ENCODE measurements at places on chromosomes 11 and 22. TPM values are rescaled to one million over a fixed set of nuclear protein-coding genes. Genes with fewer than 3 reads are reported as not detected.
A peak's percentile ranks its signal among the peaks of the same experiment; 100 is the strongest.

KCTD14 gene
- 14.1 TPM for polyA plus RNA-seq

DEUP1 gene
- polyA plus RNA-seq = 1.4 TPM

ST14 gene
- 23.5 TPM for polyA plus RNA-seq

PRR5 gene
- 24.5 TPM for polyA plus RNA-seq

NUDT8 gene
- polyA plus RNA-seq = 3.8 TPM

GRCh38 chr11:99406345-99406744, 385.6 kb downstream of the CNTN5 start:
- DNase-seq = no peak

DNA sequence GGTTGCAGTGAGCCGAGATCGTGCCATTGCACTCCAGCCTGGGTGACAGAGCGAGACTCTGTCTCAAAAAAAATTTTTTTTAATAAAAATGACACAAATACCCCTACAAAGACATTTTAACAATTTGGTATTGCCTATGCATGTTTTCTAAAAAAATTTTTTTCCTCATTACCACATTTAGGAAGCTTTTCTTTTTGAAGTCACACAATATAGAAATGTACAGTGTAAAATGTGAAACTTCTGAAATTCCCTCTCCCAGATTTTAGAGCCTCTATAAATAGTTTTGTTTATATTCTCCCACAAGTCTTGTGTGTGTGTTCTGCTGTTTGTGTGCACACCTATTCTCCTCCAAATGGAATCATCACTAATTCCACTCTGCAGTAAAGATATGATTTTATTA, 7.6 kb downstream of the ST14 start:
- no peak for DNase-seq

DNA sequence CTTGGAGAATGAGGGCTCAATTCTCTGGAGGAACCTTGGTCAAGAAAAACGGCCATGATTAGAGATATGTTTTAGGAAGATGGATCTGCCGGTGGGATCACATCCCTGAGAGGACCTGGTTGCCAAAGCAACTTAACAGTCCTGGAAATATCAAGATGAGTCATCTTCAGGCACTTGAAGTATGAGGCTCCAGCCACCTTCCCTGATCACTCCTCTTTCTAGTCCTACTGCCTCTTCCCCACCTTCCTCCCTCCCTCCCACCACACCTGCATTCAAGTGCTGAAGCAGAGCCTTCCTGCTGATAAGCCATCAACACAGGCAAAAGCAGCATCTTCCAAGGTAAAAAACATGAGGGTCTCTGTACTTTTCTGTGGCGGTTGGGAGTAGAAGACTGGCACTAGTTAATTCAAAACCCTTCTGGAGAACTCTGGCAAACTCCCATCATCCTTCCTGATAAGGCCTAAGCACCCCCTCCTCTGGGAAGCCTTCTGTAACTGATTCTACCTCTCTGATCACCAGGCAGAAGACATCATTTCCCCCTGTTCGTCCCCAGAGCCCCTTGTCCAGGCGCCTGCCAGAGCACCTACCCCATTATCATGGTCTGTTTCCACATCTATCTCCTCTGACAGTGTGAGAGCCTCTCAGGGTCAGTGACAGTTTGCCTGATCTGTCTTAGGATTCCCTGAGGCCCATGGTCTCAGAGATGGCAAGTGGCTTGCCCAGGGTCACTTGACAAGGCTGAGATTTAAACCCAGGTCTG, 79.8 kb downstream of the CLPB start:
- DNase-seq = no peak

DNA sequence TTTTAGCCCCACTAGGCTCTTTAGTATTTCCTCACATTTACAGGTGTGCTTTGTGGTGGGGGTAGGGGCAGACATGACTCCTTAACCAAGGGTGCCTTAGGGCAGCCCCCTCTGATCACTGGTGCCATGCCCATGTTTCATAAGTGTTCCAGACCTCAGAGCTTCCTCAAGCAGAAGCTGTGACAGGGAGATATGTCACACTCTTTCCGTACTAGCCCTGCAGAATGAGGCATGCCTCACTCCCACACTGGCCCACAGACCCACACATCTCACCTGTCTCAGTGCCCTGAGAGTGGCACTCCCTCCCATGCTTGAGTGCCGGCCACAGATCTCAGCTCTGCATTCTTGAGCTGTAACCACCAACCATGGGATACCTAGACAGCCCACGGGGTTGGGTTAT, 22.9 kb upstream of the OR56B4 start:
- no peak for DNase-seq

GRCh38 chr22:27487600-27488452, 313.7 kb downstream of the MN1 start:
- no peak for DNase-seq

- DNase-seq = peak; percentile 64
Observed at GRCh38 chr11:34053161-34053686, 1.7 kb downstream of the CAPRIN1 start.

- no peak for DNase-seq
Observed at GRCh38 chr11:8775332-8775731, 92.7 kb downstream of the RPL27A start.

DNA sequence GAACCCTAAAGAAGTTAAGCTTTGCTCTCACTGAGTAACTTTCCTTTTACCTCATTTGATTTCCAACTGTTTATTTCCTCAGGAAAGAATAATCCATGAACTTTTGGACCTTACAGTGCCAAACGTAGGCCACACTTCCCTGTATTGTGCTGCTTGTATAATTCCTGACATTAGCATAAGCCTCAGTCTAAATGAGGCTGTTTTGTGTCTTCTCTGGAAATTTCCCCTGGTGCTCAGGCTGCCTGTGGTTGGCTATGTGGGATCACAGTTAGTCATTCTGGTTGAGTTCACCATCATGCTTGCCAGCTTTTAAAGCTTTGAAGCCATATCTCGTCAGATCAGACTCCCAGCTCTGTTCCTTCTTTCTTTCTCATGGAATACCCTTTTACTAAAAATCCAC, 107.0 kb downstream of the FAM76B start:
- no peak for DNase-seq

DNA sequence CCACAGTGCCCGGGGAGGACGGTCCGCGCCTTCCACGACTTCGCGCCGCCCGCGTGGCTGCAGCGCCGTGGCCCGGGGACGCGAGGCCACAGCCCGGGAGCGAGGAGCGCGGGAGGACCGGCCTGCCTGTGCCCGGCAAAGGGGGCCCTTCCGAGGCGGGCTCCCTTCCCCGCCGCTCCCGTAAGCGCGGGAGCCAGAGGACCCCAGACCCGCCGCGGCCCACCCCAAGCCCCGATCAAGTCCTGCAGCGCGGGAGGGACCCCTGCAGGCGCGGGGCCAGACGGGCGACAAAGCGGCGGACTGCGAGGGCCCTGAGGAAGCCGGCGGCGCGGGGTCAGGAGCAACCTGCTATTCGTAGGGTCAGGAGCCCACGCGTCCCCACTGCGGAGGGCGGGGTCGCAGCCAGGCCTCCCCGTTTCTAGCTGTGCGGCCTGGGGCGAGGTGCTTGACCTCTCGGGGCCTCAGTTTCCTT, 110.3 kb downstream of the WNT7B start:
- no peak for DNase-seq

DNA sequence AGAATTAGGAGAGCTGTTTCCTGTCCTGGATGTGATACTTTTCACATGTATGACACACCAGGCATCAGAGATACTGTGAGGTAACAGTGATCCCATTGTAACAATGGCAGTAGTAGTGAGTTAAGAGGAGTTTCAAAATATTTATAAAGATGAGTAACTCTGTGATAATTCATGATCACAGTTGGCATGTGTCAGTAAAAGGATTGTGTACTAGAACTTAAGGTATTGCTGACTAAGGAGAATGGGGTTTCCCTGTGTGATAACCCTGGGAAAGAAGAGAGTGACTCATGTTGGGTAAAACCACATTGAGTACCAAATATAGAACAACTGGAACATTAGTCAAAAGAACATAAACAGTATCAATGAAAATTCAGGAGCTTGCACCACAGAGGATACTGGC, 22.9 kb upstream of the SLC5A1 start:
- DNase-seq = no peak

DNA sequence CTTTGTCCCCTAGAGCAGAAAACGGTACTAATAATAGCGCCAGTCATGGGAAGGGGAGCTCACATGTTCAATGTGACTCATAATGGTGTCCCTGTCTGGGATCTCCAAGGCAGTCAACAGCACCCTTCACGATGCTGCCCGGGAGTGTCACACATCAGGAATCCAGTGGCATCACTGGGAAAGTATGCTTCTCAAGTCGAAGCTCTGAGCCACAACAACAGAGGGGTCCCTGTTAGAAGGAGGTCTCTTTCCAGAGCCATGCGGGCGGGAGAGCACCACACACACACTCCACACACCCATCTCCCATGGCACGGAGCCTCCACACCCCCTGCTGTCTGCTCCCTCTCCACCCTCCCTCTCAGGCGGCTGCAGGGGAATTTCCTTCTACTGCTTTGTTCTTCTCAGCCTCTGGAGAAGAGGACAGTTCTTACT, 119.7 kb downstream of the ETS1 start:
- DNase-seq = no peak

DNA sequence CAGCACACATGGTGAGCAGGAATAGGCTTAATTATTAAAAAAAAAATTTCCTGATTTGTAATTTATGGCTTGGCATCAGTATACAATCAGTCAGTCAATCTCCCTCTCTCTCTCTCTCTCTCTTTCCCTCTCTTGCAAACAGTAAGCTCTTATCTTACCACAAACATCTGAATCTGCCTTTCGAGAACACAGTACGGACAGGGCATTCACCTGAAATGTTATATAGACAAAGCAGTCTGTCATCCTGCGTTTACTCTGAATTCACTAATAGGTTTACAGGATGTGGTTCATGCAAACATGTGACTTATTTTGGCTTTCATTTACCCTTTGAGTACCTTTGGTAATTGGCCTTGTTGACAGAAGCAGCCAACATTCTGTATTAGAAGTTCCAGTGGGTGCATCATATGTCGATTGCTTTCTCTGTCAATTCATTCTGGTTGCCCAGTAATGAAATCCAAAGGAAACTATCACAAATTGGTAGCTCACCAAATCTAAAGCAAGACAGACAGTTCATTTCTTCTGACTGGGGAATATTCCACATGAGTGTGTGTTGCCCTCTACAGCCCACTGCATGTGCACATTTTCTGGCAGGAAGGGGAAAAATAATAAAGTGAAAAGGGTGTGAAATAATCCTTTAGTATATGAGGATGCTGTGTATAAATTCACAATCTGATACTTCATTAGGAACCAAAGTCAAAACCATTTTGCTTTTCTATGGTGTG, 1058.2 kb downstream of the LRRC4C start:
- DNase-seq = no peak

GRCh38 chr11:114317787-114318137, 21.6 kb downstream of the NNMT start:
- peak; percentile 40 for DNase-seq

GRCh38 chr11:57815476-57815875, 53.9 kb downstream of the CTNND1 start:
- DNase-seq = no peak

DNA sequence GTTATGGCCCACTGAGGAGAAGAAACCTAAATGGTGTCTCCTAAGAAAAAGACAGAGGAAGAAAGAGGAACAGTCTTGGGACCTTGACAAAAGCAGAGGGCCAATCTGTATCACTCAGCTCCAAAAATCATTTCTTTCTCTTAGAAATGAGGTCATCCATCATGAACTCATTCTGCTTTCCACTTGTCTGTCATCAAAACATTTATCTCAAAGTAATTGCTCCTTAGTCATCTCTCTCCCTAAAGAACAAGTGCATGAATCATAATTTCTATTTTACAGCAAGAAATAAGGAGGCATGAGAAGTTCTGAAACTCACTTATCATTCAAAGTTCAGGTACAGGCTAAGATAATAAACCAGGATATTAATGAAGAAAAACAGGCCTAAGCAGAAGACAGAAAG, 375.6 kb downstream of the KCNA4 start:
- no peak for DNase-seq

DNA sequence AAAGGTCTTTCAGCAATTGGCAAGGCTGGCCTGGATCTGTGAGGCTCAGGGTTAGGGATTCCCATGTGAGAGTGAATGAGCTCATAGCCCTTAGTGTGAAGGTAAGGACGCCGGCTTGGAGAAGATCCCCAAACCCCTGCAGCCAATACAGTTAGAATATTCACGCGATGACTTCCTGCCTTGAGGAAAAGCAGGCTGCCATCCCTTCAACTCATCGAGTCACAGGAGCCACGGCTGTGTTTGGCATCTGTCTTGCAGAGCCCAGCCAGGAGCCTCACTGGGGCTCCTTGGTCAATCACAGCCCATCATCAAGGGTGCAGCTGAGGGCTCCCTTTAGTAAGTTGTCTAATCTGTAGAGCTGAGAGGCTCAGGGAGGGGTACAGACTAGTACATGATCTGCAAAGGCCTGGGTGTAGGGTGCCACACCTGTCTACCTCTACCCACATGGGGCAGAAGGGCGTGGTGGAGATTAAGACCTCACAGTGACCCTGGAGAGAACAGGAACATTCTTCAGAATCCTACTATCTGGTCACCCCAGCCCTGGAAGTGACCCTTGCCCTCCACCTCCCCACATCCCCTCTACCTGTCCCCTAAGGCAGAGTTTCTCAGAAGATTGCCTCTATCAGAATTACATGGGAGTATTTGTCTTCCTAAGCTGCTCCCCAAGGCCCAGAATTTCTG, 18.5 kb downstream of the IL10RA start:
- no peak for DNase-seq

GRCh38 chr22:33321466-33321865, 263.3 kb upstream of the SYN3 start:
- DNase-seq = no peak

GRCh38 chr11:113188371-113188834, 126.0 kb upstream of the TTC12 start:
- no peak for DNase-seq

- no peak for DNase-seq
Observed at GRCh38 chr11:44760477-44760872, 33.7 kb downstream of the TSPAN18 start.

- DNase-seq = no peak
Observed at GRCh38 chr11:119093942-119094815, 7.5 kb downstream of the DPAGT1 start.

GRCh38 chr11:118856314-118856713, 27.4 kb upstream of the CXCR5 start:
- DNase-seq = no peak

DNA sequence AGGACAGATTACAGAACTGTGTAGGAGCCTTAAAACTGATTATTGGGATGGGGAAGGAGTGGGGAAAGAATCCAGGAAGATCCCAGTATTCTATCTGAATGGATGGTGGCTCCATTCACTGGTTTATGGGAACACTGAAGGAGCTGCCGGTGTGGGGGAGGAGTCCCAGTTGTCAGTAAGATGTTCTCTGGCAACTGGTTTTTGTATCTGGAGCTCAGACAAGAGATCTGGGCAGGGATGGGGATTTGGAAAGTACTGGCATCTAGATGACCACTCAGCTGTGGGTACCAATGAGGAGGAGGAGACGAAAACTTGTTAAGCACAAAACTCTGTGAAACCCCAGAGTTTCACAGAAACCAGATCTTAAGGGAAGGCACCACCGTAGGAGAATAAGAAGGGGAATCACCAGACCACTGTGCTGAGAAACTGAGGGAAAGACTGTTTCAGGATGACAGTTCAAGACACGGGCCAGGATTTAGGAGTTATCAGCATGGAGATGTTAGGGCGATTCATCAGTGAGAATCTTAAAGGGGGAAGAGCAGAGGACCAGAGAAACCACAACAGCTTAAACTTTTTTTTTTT, 28.1 kb downstream of the LDLRAD3 start:
- no peak for DNase-seq

Data from left kidney (tissue), 8 donors.